ENCODE measurements at places on chromosomes 13 and 19.

GRCh38 chr13:49213997-49214916 lies 5.9 kb upstream of the MLNR start:
- no peak for DNase-seq

DNA sequence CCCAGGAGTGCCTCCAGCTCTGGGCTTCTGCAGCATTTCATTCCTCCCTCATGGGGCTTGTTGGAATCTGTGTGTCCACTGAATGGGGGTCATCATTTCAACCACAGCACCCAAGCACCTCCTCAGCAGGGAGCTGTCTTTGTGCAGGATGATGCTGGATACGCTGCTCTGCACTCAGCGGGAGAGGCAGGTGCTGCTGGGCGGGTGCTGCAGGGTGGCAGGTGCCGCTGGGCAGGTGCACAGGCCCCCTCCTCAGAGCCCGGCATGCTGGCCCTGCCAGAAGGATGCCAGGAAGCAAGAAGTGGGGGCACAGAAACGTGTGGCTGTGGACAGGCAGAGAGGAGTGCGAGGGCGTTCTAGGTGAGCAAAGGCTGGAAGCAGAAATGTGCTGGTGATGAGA lies 121.8 kb upstream of the VSTM2B start:
- DNase-seq: no peak

GRCh38 chr19:4589579-4590410 lies 30.3 kb upstream of the SEMA6B start:
- peak; percentile 64 for DNase-seq

DNA sequence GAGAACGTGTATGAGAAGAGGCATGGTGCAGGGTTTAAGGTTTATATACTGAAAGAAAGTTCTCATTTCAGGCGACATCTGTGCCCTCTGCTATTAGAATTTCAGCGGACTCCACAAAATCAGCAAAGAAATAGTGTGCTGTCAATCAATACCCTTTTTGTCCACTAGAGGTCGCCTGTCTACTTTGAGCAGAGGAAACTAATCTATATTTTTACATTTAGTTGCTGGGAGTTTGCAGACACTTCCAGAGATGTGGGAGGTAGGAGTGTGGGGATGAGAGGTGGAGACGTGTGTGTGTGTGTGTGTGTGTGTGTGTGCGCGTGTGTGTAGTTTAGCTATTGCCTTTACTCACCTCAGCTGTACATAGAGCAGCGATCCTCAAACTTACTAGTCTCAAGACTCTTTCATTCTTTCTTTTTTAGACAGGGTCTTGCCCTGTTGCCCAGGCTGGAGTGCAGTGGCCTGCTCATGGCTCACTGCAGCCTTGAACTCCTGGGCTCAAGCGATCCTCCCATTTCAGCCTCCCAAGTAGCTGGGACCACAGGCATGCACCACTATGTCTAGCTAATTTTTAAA lies 9.7 kb downstream of the INAFM1 start:
- peak; percentile 78 for DNase-seq

GRCh38 chr13:45350152-45350551 lies 9.2 kb upstream of the TPT1 start:
- DNase-seq: no peak

GRCh38 chr13:112722433-112723263 lies 32.8 kb downstream of the ATP11A start:
- peak; percentile 91 for DNase-seq

GRCh38 chr13:35818633-35819067 lies 312.5 kb downstream of the DCLK1 start:
- no peak for DNase-seq

DNA sequence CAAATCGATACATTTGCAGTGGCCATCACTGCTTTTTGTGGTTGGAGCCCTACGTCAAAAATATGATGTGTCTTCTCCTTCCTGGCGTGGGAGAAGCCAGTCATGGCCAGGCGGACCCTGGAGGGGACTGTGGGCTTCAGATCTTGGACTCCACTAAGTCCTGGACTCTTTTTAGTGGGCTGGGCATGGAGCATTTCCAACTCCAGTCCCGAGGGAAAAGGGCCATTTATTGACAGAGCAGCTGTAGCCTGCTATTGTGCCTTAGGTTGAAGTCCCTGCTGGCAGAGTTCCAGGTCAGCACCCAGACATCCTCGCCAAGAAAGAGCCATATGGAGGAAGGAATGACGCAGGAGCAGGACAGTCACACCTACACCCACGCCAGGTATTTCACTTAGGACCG lies 179.2 kb upstream of the ZNF507 start:
- no peak for DNase-seq

All from Caco-2 (cell line).